ENCODE measurements at places on chromosomes 3 and 15. TPM values are rescaled to one million over a fixed set of nuclear protein-coding genes. Genes with fewer than 3 reads are reported as not detected.

TGM5 gene
- total RNA-seq = not detected

CHRM5 gene
- total RNA-seq = under 0.01 TPM

TMF1 gene
- 44.5 TPM for total RNA-seq

CCDC54 gene
- not detected for total RNA-seq

MTHFS gene
- 15.6 TPM for total RNA-seq

NUP210 gene
- under 0.01 TPM for total RNA-seq

DISP2 gene
- total RNA-seq = 0.36 TPM

GOLGA6L7 gene
- total RNA-seq = not detected

CAMKV gene
- not detected for total RNA-seq

ANKUB1 gene
- total RNA-seq = not detected

DNA sequence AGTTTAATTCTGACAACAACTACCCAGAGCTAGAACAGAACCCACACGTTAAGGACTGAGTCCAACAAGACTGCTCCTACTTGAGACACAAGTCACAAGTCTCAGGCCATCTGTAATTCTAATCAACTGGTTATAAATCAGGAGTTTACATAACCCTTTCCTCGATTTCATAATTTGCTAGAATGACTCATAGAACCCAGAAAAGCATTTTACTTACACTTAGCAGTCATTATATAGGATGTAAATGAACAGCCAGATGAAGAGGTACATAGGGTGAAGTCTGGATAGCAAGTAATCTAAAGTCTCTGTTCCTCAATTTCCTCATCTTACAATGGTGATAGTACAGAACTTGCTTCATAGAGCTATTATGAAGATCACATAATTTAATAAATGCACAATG is 1018.2 kb downstream of the DIPK2A start:
- H3K27me3 ChIP-seq = no peaks in the 10 kb centered on the region
- H3K4me3 ChIP-seq = no peak overlapping the region
- no peak overlapping the region for H3K27ac ChIP-seq
- no peaks in the 10 kb centered on the region for H3K36me3 ChIP-seq
- H3K4me1 ChIP-seq = no peaks in the 10 kb centered on the region

- no peaks in the 10 kb centered on the region for H3K27me3 ChIP-seq
- no peak overlapping the region for H3K4me3 ChIP-seq
- H3K27ac ChIP-seq = no peak overlapping the region
- peaks cover 17% of the 10 kb centered on the region for H3K36me3 ChIP-seq
Observed at GRCh38 chr15:39889601-39890000, 30.5 kb downstream of the GPR176 start.

- H3K27ac ChIP-seq = no peak overlapping the region
- H3K4me1 ChIP-seq = no peaks in the 10 kb centered on the region
- DNase-seq = peak; percentile 55
- peaks cover 6% of the 10 kb centered on the region for H3K36me3 ChIP-seq
- H3K27me3 ChIP-seq = no peaks in the 10 kb centered on the region
Observed at GRCh38 chr3:49158103-49158709, 7.9 kb downstream of the CCDC71 start.

GRCh38 chr15:70309716-70310115 is 212.0 kb upstream of the TLE3 start:
- no peaks in the 10 kb centered on the region for H3K36me3 ChIP-seq
- H3K27ac ChIP-seq = no peak overlapping the region
- peaks cover 28% of the 10 kb centered on the region for H3K27me3 ChIP-seq
- no peak overlapping the region for H3K4me3 ChIP-seq
- H3K4me1 ChIP-seq = no peaks in the 10 kb centered on the region
- DNase-seq = no peak

DNA sequence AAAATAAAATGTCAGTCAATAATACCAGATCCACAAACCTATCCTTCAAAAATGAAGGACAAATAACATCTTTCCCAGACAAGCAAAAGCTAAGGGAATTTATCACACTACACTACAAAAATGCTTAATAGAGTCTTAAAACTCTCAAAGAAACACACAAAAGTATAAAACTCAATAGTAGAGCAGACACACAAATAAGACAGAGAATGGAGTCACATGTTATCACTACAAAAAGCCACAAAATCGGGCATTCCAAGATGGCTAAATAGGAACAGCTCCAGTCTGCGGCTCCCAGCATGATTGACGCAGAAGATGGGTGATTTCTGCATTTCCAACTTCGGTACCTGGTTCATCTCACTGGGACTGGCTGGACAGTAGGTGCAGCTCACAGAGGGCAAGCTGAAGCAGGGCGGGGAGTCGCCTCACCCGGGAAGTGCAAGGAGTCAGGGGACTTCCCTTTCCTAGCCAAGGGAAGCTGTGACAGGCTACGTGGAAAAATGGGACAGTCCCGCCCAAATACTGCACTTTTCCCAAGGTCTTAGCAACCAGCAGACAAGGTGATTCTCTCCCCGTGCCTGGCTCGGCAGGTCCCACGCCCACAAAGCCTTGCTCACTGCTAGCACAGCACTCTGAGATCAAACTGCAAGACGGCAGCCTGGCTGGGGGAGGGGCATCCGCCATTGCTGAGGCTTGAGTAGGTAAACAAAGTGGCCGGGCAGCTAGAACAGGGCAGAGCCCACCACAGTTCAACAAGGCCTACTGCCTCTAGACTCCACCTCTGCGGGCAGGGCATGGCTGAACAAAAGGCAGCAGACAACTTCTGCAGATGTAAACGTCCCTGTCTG is 46.3 kb downstream of the SENP7 start:
- H3K27ac ChIP-seq = no peak overlapping the region
- no peak for DNase-seq
- peak overlapping the region; percentile 49 for H3K4me3 ChIP-seq
- H3K27me3 ChIP-seq = no peaks in the 10 kb centered on the region

- peak; percentile 91 for DNase-seq
- H3K4me3 ChIP-seq = peak overlapping the region; percentile 73
- peaks cover 36% of the 10 kb centered on the region for H3K27me3 ChIP-seq
- H3K4me1 ChIP-seq = peaks cover 6% of the 10 kb centered on the region
Observed at GRCh38 chr15:75348034-75348561, 1.3 kb downstream of the NEIL1 start.

- no peak overlapping the region for H3K27ac ChIP-seq
- no peaks in the 10 kb centered on the region for H3K27me3 ChIP-seq
- no peaks in the 10 kb centered on the region for H3K4me1 ChIP-seq
- no peak for DNase-seq
Observed at GRCh38 chr3:186959029-186959624, 28.8 kb downstream of the ST6GAL1 start.

- no peak for DNase-seq
- H3K4me1 ChIP-seq = no peaks in the 10 kb centered on the region
- no peaks in the 10 kb centered on the region for H3K27me3 ChIP-seq
- peaks cover 37% of the 10 kb centered on the region for H3K36me3 ChIP-seq
- no peak overlapping the region for H3K27ac ChIP-seq
Observed at GRCh38 chr3:47035645-47036044, 56.2 kb downstream of the NBEAL2 start.

DNA sequence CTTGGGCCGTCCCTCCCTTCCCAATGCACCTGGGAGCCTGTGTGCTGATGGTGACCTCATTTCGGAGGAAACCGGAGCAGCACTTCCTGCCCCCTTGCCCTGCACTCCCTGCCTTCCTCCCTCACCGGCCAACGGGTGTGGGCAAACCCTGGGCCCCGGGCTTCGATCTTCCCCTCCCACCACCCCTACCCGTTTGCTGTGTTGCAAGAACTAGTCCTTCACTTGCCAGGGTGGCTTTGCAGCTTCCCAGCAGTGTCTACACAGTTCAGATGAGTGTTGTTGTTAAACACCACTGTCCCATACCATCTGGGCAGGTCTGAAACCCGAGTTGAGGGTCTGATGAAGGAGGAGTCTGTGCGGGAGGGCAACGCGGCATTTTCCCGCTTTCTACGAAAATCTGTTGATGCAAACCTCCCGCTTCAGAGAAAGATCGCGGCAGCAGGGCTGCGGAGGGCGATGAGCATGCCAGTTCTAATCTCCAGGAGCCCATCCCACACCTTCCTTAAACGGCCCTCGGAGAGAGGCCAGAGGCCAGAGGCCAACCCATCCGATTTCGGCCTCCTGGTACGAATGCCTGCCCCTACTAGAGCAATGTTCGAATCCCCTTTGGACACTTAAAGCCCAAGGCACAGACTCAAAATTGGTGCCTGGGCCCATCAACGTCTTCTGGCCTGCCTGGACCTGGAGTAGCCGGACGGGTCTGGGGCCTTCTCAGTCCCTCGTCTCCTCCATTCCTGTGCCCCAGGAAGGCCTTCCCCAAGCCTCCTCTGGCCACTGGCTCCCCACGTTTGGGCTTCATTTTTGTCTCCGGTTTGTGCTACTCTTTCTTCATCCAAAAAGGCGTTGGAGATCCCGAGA is 35.7 kb upstream of the POLG start:
- peaks cover 100% of the 10 kb centered on the region for H3K27me3 ChIP-seq
- no peaks in the 10 kb centered on the region for H3K36me3 ChIP-seq
- H3K4me3 ChIP-seq = no peak overlapping the region
- H3K27ac ChIP-seq = no peak overlapping the region
- peak; percentile 83 for DNase-seq
- no peaks in the 10 kb centered on the region for H3K4me1 ChIP-seq

- H3K4me3 ChIP-seq = peak overlapping the region; percentile 24
- peak overlapping the region; percentile 95 for H3K27ac ChIP-seq
- H3K27me3 ChIP-seq = no peaks in the 10 kb centered on the region
- H3K4me1 ChIP-seq = peaks cover 74% of the 10 kb centered on the region
Observed at GRCh38 chr15:70792171-70792573, 28.8 kb upstream of the UACA start.

GRCh38 chr3:48708481-48708889 is 8.5 kb downstream of the IP6K2 start:
- peaks cover 16% of the 10 kb centered on the region for H3K4me1 ChIP-seq
- H3K27me3 ChIP-seq = no peaks in the 10 kb centered on the region
- H3K27ac ChIP-seq = peak overlapping the region; percentile 65
- peak overlapping the region; percentile 2 for H3K4me3 ChIP-seq

GRCh38 chr15:69897061-69897460 is 200.7 kb downstream of the TLE3 start:
- no peaks in the 10 kb centered on the region for H3K4me1 ChIP-seq
- no peak overlapping the region for H3K27ac ChIP-seq
- no peak overlapping the region for H3K4me3 ChIP-seq

DNA sequence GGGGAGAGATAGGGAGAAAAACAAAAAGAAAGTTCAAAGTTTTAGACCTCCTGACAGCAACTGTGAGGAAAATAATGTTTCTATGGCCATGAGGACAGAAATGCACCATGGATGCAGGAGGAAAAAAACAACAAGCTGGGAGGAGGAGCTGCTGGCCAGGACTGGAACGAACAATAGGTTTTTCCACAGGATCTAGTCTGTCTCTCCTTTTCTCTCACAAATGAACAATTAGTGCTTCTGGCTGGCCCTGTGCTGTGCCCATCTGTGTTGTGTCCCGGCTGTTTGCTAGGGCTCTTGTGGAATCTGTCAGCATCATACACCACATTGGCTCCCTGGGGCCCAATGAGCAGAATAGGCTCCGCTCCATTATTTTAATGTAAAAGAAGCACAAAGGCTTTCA is 15.2 kb downstream of the GK5 start:
- H3K27ac ChIP-seq = peak overlapping the region; percentile 83
- DNase-seq = no peak
- H3K4me3 ChIP-seq = peak overlapping the region; percentile 35
- H3K36me3 ChIP-seq = peaks cover 15% of the 10 kb centered on the region

DNA sequence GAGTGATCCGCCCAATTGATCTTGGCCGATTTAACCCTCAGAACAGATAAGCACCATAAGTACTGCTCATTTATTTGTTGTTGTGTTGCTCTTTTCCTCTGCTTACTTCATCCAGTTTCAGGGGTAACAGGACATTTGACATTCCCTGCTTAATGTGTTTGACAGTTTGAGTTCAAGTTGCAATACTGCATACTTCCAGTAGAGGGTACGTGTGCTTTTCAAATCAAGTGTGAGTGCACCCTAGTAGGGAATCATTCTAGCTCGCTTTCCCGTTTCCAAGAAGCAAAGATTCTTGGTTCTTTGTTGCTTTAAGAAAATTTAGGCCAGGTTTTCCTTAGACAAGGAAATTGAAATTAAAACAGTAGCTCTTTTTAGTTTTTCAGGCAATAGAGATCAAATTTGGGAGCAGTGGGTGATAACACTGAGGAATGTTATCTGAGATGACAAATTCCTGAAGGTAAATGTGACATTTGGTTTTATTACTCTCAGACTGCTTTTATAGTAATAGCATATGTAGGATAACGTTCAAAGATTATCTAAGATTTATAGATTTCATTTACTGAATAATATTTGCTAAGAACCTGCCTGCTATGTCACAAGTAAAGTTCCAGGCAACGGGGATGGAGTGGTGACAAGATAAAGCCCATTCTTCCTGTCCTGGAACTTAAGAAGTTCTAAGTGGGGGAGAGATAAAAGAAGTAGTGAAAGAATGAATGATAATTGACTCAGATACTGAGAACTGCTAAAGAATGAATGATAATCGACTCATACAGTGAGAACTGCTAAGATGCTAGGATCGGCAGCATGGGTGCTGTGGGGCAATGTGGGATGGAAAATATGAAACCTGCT is 73.3 kb downstream of the SYNPR start:
- DNase-seq = peak; percentile 13
- H3K4me3 ChIP-seq = no peak overlapping the region
- H3K27me3 ChIP-seq = peaks cover 10% of the 10 kb centered on the region
- H3K36me3 ChIP-seq = no peaks in the 10 kb centered on the region
- no peak overlapping the region for H3K27ac ChIP-seq
- H3K4me1 ChIP-seq = peaks cover 13% of the 10 kb centered on the region

DNA sequence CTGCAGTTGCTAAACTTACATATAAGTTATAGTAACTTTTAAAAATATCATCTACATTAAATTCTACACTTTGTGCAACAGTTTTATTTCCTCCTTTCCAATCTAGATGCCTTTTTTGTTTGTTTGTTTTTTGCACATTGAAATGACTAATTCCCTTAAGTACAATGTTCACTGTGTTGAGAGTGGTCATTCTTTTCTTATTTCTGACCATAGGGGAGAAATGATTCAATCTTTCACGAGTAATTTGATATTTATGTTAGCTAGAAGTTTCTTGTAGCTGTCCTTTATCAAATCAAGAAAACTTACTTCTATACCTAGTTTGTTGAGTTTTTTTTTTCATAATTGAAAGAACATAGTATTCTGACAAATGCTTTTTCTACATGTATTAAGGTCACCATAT is 85.0 kb upstream of the CBLB start:
- peaks cover 17% of the 10 kb centered on the region for H3K4me1 ChIP-seq
- DNase-seq = no peak
- H3K27ac ChIP-seq = no peak overlapping the region
- H3K36me3 ChIP-seq = no peaks in the 10 kb centered on the region

DNA sequence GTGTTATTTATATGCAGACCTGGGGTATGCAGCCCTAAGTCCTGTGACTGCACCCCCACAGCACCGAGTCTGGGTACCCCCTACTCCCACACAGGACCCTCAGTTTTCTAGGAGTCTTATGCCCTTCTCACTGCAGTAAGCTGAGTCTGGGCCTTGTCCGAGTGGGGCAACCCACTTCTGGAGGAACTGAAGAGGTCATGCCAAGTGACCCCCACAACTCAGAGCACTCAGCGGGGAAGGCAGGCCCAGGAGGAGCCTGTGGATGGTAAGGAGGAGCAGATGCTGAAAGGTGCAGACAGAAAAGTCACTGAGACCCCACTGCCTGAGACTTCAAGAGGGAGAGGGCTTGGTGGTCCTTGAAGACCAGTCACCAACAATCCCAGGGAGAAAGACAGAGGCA is 56.1 kb upstream of the FGD5 start:
- no peak overlapping the region for H3K4me3 ChIP-seq
- H3K27me3 ChIP-seq = no peaks in the 10 kb centered on the region
- DNase-seq = no peak

GRCh38 chr3:147654827-147655226 is 245.7 kb downstream of the ZIC1 start:
- H3K36me3 ChIP-seq = no peaks in the 10 kb centered on the region
- H3K4me3 ChIP-seq = no peak overlapping the region
- no peaks in the 10 kb centered on the region for H3K27me3 ChIP-seq
- H3K4me1 ChIP-seq = peaks cover 44% of the 10 kb centered on the region
- DNase-seq = no peak
- peak overlapping the region; percentile 58 for H3K27ac ChIP-seq

All from osteoblast (primary cell).